ENCODE measurements at places on chromosomes 6 and 20.

DNA sequence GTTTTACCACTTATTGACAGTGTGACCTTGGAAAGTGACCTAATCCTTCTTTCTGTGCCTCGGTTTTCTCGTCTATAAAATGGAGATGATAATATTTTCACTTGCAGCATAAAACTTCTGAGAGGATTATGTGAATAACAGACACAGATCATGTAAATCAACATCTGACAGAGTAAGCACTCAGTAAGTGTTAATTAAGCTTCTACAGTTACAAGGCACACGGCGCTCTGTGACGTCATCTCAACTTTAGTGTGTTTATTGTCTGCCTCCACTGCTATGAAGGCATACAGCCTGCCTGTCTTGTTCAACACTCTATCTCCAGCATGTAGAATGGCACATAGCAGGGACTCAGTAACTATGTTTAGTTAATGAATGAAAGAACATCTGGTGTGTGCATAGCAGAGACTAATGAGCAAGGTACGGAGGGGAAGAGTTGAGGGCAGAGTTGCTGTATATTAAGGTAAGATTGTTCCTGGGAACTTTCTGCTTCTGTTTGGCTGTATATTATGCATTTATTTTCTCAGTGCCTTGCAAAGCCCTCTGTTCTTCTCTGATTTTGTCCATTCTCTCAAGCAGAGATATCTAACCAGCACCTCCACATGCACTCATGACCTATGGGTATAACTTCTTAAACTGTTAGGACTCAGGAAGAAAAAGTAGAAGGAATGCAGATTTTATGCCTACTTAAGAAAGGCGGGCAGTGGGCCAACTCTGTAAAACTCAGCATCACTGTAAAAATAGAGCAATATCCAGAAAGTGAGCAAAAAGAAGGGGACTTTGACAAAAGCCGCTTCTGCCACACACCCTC, 66.4 kb upstream of the STMND1 start:
- DNase-seq: no peak

DNA sequence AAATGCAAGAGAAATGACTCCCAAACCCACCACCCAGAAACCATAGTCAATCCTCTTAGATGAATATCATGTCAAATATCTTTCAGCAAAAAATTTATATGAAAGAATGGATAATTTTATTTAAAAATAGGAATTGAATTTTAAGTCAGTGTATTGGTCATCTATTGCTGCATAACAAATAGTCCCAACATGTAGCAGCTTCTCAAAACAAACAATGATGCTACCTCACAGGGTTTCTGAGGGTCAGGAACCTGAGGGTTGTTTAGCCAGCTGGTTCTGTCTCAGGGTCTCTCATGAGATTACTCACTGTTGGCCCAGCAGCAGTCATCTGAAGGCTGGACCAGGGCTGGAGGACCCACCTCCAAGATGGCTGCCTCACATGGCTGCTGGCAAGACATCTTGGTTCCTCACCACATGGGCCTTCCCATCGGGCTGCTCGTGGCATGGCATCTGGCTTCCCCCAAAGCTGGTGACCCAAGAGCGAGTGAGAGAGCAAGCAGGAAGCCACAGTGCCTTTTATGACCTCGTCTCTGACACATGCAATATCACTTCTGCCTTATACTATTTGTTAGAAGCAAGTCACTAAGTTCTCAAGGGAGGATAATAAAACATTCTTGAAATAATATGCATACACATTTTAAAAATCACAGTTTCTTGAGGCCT, 36.3 kb downstream of the BANF2 start:
- no peak for DNase-seq

DNA sequence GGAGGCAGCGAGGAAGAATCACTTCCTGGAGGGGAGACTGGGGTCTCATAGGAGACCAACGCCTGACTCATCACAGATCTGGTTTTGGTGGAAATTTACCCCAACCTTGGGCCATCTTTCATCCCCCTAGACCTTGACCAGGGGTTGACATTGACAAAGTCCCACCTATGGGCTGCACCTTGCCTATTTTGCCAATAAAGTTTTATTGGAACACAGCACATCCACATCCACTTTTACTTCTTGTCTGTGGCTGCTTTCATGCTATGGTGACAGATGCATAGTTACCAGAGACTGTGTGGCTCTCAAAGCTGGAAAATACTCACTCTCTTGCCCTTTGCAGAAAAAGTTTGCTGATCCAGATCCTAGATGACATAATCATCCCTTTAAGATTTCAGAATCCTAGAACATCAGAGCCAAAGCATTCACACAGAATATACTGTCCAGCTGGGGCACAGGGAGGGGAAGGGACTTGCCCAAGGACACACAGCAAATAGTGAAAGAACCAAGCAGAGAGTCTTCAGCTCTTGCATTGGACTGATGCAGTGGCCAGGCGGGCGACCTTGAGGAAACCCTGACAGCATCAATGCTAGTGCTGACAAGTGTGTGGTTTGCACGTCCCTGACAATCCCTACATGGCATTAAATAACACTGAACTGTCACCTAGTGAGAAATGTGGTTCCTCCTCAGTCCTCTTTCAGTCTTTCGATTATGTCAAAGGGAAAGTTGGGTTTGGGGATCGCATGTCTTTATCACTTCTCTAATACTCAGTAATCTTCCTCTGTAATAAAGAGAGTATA, 41.2 kb downstream of the CD40 start:
- DNase-seq: no peak

GRCh38 chr20:24066076-24066700, 77.6 kb upstream of the GGTLC1 start:
- DNase-seq: no peak

GRCh38 chr20:25750765-25751696, 54.4 kb upstream of the ZNF337 start:
- no peak for DNase-seq

DNA sequence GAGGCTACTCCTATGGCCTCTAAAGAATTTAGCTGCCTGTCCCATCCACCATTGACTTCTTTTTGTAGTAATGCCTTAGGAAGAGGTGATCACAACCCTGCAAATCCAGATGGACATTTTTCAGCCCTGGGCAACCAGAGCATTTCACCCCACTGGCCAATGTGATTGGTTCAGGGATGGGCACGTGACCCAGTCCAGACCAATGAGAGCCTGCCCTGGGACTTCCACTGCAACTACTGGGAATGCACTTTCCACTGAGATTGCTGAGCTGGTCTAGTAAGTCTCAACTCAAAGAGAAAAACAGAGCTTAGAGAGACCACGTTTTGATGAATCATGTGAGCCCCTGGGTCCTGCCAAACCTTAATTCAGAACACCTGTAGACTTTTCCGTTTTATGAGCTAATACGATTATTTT, 8.9 kb upstream of the UBE2V1 start:
- no peak for DNase-seq
